Type B pancreatic cell (in vitro differentiated cells): ENCODE measurements at places on chromosomes 6 and 20.

GRCh38 chr20:38290829-38291814 lies 12.8 kb upstream of the BPI start:
- DNase-seq = no peak

GRCh38 chr6:31683591-31683990 lies 2.7 kb upstream of the LY6G5C start:
- DNase-seq = no peak

- DNase-seq = no peak
Observed at GRCh38 chr20:1824834-1825233, 70.4 kb upstream of the SIRPA start.

DNA sequence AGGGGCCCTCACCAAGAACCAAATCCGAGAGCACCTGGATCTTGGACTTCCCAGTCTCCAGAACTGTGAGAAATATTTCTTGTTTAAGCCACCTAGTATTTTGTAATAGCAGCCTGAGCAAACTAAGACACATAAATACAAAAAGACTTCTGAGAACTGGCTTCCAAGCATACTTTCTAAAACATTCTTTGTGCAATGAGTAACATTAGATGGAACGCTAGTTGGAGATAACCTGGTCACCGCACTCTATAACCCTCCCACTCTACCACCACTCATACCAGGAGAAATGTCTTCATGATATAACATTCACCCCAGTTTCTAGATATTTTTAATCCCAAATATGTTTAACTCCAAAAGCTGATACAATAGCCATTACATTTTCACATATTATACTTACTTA lies 169.5 kb upstream of the THEMIS start:
- DNase-seq = no peak

GRCh38 chr6:167678102-167679101 lies 148.3 kb upstream of the AFDN start:
- no peak for DNase-seq
